ENCODE measurements at places on chromosomes 13 and 19.

DNA sequence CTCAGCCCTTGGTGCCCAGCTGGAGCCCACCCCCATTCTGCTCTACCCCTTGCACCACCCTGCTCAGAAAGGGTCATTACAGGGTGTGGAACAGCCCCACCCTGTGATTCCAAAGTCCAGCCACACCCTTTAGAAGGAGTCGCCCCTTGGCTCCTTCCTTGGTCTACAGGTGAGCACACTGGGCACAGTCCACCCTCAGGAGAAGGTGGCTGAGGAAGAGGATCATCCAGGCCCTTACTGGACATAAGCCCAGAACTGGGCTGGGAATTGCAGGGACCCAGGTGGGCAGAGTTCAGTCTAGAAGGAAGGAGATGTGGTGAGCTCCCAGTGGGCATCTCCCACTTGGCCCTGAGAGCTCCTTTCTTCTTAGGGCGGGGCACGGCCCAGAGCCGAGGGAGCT, 8.6 kb downstream of the SLC46A3 start:
- DNase-seq = no peak

GRCh38 chr13:39888865-39889810, 233.7 kb downstream of the COG6 start:
- no peak for DNase-seq

GRCh38 chr13:114032126-114032799, 58.4 kb upstream of the C13orf46 start:
- no peak for DNase-seq

DNA sequence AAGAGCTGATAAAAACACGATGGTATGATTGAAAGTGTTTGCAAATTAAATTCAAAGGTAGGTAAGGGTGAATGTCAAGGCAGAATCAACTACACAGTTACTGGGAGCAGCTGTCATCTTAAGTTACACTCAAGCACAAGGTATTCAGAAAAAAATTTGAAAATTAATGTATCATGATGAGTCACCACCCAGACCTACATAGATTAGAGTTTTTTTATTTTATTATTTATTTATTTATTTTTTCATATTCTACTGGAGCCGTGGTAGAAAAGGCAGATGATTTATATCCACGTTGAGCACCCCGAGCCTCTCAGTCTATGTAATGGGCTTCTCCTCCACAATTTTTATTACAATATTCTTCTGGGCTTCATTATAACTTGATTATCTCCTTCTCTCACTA, 728.9 kb upstream of the ARGLU1 start:
- no peak for DNase-seq

- no peak for DNase-seq
These were observed 287.2 kb downstream of the FOXO1 start for GRCh38 chr13:40379196-40379595.

GRCh38 chr13:20353973-20354372, 121.9 kb upstream of the GJB6 start:
- no peak for DNase-seq

GRCh38 chr19:1648459-1648849, 4.0 kb downstream of the TCF3 start:
- DNase-seq = no peak

- peak; percentile 32 for DNase-seq
These were observed 224.4 kb downstream of the LACC1 start for GRCh38 chr13:44104197-44104490.

DNA sequence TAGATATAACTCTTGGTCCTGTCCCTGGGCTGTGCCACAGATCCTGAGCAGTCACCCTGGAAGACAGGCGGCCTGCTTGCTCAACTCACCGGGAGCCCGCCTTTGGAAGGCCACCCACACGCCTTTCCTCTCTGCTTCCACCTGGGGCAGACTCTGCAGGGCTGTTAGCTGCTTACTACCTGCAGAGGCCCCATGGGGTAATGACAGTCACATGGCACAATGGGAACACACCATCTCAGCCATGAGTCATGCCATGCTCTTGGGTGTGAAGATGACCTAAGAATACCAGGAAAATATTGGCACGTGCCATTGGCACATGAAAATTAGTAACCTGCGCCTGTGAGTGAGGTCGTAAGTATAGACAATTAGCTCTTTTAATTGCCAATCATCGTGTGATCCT, 108.6 kb downstream of the COL4A2 start:
- no peak for DNase-seq

- no peak for DNase-seq
These were observed 49.3 kb downstream of the VAV1 start for GRCh38 chr19:6821639-6822310.

- no peak for DNase-seq
These were observed 9.0 kb downstream of the ZNF331 start for GRCh38 chr19:53546758-53547513.

- DNase-seq = no peak
These were observed 2.8 kb downstream of the JSRP1 start for GRCh38 chr19:2253106-2254063.

DNA sequence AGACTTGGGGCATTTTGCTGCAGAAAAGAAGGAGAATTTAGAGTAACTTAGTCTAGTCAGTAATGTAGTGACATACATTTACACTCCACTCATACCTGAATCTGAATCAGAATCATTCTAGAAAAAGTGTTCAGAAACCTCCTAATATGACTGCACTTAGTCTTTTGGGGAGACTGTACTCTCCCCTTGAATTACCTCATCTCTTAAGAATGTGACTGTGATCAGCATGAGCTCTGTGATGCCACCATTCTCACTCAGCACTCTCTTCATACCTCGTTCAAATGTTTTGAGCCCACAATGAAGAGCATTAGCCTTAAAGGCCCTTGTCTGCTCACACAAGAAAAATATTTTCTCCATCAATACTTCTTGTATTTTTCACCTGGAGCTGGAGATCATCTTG, 229.4 kb downstream of the FGF14 start:
- DNase-seq = no peak

GRCh38 chr13:96003304-96003703, 49.9 kb downstream of the UGGT2 start:
- no peak for DNase-seq

GRCh38 chr19:46206176-46206575, 23.4 kb upstream of the IGFL1 start:
- peak; percentile 19 for DNase-seq

GRCh38 chr19:15412832-15413231, 6.0 kb downstream of the AKAP8L start:
- no peak for DNase-seq

- no peak for DNase-seq
These were observed 16.9 kb downstream of the IZUMO4 start for GRCh38 chr19:2113439-2114211.

DNA sequence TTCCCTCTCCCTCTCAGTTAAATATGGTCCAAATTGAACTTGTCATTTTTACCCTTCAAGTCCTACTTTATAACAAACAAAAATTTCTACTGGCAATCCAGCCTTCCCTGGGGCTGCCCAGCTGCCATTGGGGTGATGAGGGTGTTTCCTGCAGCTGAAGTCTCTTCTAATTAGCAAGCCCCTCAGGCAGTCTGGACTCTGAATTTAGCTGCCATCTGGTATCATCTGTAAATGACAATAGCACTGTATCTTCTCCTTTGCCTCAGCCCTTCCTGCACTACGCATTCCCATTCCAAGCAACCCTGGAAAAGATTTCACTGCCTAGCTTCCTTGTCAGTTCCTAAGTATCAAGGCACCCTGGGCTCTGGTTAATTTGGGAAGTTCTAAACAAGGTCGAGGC, 331.1 kb upstream of the KLF12 start:
- DNase-seq = no peak

DNA sequence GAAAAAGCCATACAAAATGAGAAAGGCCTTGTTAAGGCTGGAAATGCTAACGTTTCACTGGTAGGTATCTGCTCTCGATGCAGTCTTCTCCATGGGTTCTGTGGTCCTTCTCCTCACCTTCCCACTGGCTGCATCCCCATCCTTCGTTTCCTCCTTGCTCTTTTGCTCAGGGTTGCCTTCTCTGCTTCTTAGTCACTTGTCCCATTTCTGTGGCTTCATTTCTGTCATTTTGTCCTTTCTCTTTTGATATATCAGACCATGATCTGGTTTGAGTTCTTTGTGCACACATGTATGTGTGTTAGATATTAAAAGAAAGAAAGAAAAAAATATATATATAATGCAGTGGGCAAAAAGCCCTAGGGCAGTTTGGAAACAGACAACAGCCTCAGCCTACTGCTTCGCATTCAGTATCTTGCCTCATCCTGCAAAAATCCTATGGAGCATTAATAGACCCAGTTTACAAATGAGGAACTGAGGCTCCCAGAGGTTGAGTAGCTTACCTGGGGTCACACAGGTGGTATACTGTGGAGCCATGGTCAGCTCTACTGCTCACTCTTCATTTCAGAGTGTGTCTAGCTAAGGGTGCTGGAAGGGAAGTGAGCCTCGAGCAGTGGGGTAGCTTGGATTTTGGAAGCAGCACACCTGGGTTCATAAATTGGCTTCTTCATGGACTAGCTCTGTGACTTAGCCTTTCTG, 57.6 kb upstream of the MEDAG start:
- DNase-seq = no peak

- no peak for DNase-seq
These were observed 574 bp downstream of the MKNK2 start for GRCh38 chr19:2050349-2050990.

DNA sequence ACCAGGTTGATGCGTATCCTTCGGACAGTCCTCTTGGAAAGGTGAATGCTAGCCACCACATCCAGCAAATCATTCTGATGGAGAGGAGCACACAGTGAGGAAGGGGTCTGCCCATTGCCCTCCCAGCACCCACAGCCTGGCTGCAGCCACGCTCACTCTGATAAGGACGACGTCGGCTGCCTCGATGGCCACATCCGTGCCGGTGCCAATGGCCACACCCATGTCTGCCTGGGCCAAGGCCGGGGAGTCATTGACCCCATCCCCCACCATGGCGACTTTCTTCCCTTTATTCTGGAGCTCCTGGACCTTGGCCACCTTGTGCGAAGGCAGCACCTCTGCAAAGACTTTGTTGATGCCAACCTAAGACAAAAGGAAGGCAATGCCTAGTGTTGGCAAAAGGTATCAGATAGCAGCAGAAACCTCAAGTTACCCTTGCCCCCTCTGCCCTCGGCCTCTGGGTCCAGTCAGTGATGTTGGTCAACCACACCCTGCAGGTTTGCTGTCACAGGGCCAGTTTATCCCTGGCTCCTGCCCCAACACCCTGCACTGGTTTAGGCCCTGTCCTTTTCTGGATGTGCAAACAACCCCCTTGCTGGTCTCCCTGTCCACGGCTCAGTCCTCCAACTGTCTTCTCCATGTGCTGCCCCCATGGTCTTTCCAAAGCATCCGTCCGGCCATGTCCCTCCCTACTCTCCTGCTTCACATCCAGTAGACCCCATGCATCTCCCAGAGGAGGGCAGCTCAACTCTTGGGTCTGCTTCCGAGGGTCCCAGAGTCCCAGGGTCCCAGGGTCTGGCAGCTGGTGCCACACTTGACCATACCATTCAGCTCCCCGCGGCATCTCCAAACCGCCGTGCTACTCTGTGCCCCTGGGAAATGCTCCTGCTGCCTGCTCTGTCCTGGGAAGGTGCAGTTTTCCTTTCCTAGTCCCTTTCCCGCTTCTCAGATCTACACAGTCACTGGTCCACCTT, 73.6 kb downstream of the ATP7B start:
- DNase-seq = no peak

DNA sequence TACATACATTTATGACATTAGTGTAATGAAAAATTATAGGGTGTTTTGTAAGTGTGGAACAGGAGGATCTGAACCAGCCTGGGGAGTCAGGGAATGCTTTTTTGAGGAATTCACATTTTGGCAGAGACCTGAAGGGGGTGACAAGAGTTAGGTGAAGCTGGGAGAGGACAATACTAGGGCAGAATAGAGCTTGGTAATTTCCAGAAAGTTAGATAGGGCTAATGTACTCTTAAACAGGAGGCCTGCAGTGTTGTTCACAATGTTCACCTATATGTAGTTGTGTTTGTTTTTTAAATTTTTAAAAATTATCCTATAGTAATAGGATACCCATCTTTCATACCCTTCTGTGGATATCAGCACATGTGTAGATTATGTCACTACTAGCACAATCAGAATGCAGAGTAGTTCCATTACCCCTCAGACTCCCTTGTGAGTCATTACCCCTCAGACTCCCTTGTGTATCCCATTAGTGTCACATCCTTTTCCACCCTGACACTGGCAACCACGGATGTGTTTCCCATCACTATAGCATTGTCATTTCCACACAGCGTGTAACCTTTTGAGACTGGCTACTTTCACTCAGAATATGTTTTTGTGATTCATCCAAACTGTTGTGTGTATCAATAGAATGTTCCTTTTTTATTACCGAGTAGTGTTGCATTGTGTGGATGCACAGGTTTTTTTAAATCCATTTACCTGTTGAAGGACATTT, 43.1 kb downstream of the PCCA start:
- DNase-seq = no peak

DNA sequence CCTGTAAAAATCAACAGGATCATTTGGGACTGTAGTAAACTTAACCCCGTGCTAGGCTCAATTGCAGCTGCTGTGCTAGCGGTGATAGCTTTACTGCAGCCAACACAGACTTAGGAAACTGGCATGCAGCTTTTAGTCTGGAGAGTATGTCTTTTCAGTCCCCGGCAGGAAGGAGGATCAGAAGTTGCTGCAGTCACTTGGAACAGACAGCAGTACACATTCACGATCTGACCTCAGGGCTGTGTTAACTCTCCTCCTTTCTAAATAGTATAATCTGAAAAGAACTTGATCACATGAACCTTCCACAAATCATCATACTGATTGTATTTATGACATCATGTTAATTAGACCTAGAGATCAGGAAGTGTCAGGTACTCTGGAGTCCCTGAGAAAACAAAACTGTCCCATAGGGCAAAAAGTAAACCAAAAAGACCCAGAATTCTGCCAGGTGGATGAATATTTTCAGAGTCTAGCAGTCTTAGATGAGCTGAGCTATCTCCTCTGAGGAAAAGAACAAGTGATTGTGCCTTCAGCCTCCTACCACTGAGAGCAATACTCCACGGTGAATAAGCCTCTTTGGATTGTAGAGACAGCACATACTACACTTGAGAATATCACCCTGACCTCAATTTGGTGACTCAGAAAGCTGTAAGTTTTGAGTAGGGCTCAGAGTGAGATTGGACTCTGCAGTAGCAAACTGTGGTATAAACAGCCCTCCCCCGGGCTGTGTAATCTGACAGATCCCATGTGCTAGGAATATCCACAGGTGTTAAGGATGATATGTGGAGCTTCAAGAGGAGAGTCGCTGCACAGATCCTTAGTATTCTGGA, 181.0 kb upstream of the GPR12 start:
- DNase-seq = no peak

DNA sequence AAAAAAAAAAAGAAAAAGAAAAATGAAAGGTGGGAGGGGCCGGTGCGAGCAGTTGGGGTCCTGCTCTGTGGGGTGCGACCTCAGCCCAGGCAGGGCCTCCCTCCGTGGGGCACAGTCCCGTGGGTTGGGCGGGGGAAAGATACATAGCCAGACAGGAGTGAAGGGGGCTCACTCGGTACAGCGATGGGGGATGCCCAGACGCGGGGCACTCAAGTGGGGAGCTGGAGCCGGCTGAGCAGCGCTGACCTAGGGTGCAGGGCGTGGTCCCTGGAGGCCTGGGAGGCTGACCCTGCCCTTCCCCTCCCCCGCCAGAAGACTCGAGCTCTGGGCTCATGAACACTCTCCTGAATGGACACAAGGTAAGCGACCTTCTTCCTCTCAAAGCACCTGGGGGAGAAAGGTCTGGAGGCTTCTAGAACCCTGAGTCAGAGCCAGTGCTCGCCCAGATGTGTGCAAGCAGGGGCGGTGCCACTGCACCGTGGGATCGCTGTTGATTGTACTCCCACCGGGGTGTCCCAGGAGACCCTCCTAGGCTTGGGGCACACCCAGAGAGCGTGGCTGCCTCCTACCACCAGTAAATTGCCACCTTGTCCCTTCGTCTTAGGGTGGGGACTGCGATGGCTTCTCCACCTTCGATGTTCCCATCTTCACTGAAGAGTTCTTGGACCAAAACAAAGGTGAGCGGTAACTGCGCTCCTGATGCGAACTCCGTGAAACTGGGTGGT, 3.4 kb downstream of the HMG20B start:
- DNase-seq = no peak

Measured in NCI-H2171 (cell line).